CD4-positive, alpha-beta memory T cell (primary cell): ENCODE measurements at places on chromosomes 1 and 21. TPM values are rescaled to one million over a fixed set of nuclear protein-coding genes. Genes with fewer than 3 reads are reported as not detected.
A peak's percentile ranks its signal among the peaks of the same experiment; 100 is the strongest.

- H3K4me1 ChIP-seq: peaks cover 7% of the 10 kb centered on the region
- H3K27ac ChIP-seq: no peak overlapping the region
- DNase-seq: no peak
- H3K4me3 ChIP-seq: no peak overlapping the region
These were observed 32.1 kb upstream of the PDE9A start for GRCh38 chr21:42621166-42621818.

- no peaks in the 10 kb centered on the region for H3K27me3 ChIP-seq
- no peaks in the 10 kb centered on the region for H3K4me1 ChIP-seq
- no peak overlapping the region for H3K4me3 ChIP-seq
- peaks cover 4% of the 10 kb centered on the region for H3K36me3 ChIP-seq
These were observed 40.0 kb upstream of the MAGOH start for GRCh38 chr1:53278298-53278725.

Gene TAF5L
- 21.3 TPM for total RNA-seq

Gene CFHR4
- total RNA-seq: not detected

DNA sequence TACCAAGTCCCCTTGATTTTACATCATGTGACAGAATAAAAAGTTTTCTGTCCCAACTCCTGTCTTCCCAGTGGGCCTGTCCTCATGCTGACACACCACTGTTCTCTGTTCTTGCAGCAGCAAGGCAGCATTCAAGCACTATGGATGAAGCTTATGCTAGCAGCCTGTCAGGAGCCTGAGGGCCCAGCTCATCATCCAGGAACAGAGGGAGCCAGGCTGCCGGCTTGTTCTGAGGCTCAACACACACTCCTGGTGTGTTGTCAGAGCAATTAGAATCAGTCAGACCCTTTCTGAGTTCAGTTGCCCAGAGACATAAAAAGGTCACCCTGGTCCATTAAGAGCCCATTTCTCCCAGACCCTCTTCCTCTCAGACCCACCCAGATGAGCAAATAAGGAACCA lies 282.9 kb downstream of the SEC16B start:
- H3K4me1 ChIP-seq: no peaks in the 10 kb centered on the region
- DNase-seq: no peak
- H3K27me3 ChIP-seq: no peaks in the 10 kb centered on the region
- H3K36me3 ChIP-seq: no peaks in the 10 kb centered on the region

Gene SCAMP3
- total RNA-seq: 101 TPM

Gene CCDC30
- 7.0 TPM for total RNA-seq

GRCh38 chr1:27862671-27863537 lies 9.4 kb upstream of the THEMIS2 start:
- H3K4me3 ChIP-seq: no peak overlapping the region
- no peaks in the 10 kb centered on the region for H3K36me3 ChIP-seq
- H3K27me3 ChIP-seq: no peaks in the 10 kb centered on the region
- no peak overlapping the region for H3K27ac ChIP-seq

DNA sequence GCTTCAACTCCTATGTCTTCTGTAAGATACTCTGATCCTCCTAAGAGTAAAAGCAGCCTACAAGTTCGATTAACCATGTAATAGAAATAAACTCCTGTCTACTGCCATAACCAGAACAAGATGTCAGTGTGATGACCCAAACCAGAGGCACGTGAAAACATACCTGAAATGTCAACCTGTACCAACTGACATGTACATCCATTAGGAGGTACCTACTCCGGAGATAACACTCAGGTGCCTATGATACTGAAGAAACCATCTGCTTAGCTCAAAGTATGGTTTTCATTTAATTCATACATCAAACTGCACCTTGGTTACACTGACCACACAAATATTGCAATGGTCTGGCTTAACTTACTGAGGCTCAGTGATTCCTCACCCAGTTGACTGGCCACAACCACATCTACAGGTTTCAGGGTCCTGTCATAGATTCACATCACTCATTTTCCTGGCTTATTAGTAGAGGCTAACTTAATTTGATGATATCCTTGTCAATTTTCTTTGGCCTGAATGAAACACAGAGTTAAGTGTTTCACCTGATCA lies 4.4 kb downstream of the ITPKB start:
- no peak for DNase-seq
- H3K27ac ChIP-seq: peak overlapping the region; percentile 85
- H3K4me3 ChIP-seq: peak overlapping the region; percentile 95
- H3K4me1 ChIP-seq: peaks cover 51% of the 10 kb centered on the region

GRCh38 chr1:237309595-237310118 lies 267.7 kb downstream of the RYR2 start:
- H3K27ac ChIP-seq: no peak overlapping the region
- H3K4me1 ChIP-seq: no peaks in the 10 kb centered on the region
- no peaks in the 10 kb centered on the region for H3K27me3 ChIP-seq
- no peaks in the 10 kb centered on the region for H3K36me3 ChIP-seq
- H3K4me3 ChIP-seq: no peak overlapping the region
- DNase-seq: no peak

Gene NPHS2
- total RNA-seq: not detected

DNA sequence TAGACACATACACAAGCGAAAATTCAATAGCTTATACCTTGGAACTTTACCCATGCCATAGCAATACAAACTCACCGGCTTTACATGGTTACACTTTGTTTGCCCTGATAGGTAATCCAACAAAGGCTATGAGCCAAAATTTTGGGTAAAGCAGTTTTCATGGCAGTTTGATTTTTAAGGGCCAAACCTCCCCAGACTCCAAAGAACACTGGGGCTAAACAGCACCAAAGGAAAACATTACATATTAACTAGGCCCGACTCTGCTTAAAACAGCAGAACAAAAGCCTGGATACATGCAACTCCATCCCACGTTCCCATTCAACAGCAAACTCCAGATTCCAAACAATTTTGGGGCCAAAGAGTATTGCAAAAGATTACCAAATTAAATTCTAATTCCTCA lies 4.4 kb upstream of the TMEM125 start:
- no peak overlapping the region for H3K4me3 ChIP-seq
- no peak for DNase-seq
- no peak overlapping the region for H3K27ac ChIP-seq
- H3K27me3 ChIP-seq: no peaks in the 10 kb centered on the region
- H3K36me3 ChIP-seq: no peaks in the 10 kb centered on the region

GRCh38 chr1:87155648-87156047 lies 173.0 kb upstream of the LMO4 start:
- peaks cover 11% of the 10 kb centered on the region for H3K4me1 ChIP-seq
- peaks cover 5% of the 10 kb centered on the region for H3K27me3 ChIP-seq
- no peak overlapping the region for H3K27ac ChIP-seq
- no peak overlapping the region for H3K4me3 ChIP-seq
- H3K36me3 ChIP-seq: no peaks in the 10 kb centered on the region

DNA sequence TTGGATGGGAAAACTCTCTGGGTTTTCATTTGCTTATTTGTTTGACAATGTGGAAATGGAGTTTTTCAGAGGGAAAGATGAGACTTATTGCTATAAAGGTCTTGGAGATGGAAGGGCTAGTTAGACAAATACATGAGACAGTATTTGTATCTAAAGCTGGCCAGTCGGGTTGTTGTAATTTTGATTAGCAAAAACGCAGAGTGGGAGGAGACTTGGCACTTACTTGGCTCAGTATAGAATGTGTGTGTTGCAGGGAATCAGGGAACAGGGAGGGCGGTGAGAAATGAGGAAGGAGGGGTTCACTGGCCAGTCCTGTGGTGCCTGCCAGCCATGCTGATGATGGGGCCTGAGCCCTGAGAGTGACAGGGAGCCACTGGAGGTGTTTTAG lies 6.0 kb upstream of the FOXE3 start:
- H3K36me3 ChIP-seq: no peaks in the 10 kb centered on the region
- no peak overlapping the region for H3K4me3 ChIP-seq
- no peak for DNase-seq

- no peak overlapping the region for H3K27ac ChIP-seq
- no peaks in the 10 kb centered on the region for H3K36me3 ChIP-seq
- DNase-seq: no peak
- no peaks in the 10 kb centered on the region for H3K27me3 ChIP-seq
- no peak overlapping the region for H3K4me3 ChIP-seq
These were observed 47.3 kb downstream of the DISP3 start for GRCh38 chr1:11526071-11526895.
